ENCODE measurements at places on chromosomes 12 and 14.
A peak's percentile ranks its signal among the peaks of the same experiment; 100 is the strongest.

DNA sequence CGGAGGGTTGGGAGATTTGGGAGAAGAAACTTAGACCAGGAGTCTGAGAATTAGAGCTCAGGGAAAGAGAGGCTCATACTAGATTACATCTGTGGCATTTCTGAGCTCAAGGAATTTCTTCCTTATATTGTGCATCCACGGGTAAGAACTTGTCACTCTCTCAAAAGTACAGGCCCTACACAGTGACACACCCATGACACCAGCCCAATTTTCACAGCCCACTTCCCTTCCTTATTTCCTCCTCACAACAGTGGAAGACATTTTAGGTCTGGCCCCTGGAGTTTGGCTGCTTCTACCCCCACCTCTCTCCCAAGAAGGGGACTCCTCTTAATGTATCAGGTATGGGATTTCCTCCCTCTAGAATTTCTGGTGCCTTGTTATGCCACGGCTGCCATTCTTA is 9.2 kb upstream of the ZNF385A start:
- no peak for DNase-seq

- DNase-seq = no peak
Observed at GRCh38 chr12:82474181-82474797, 116.0 kb downstream of the METTL25 start.

GRCh38 chr14:29820785-29821184 is 106.9 kb downstream of the PRKD1 start:
- DNase-seq = no peak

- DNase-seq = no peak
Observed at GRCh38 chr14:71742485-71742884, 189.7 kb upstream of the RGS6 start.

DNA sequence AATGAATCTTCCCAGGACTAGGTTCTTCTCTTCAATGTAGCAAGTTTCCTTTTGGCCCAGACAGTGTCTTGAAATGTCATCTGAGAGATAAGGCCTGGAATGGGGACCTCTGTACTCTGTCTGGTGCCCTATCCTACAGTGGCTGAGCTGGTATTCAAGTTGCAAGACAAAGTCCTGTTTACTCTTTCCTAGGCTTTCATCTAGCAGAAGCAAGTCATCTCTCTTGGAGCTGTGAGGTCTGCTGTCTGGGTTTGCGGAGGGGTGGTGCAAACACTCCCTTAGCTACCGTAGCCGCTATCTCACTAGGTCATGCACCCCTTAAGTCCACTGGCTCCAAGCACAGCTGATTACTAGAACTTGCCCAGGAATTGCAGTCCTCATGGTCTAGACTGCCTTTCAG is 149.7 kb upstream of the SLC16A7 start:
- DNase-seq = no peak

GRCh38 chr14:100607611-100607956 is 20.4 kb upstream of the BEGAIN start:
- no peak for DNase-seq

DNA sequence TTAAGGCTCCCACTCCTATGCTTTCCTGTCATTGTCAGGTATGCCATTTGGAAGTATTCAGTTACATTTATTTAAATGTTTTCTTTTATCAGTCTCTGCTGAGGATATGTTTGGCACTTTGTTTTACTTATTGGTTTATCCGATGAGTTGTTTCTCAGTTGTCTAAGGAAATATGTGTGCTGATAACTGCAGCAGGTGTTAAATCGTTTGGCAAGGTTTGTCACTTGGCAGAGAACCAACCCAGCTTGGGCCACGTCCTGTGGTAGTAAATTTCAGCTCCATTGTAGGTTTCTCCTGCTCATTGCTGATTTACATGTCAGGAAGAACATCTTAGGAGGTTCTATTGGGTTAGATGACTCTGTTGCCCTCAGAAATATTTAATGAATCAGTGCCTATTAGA is 22.0 kb upstream of the MGST1 start:
- DNase-seq = no peak

- no peak for DNase-seq
Observed at GRCh38 chr14:70789361-70789760, 20.0 kb downstream of the MAP3K9 start.

DNA sequence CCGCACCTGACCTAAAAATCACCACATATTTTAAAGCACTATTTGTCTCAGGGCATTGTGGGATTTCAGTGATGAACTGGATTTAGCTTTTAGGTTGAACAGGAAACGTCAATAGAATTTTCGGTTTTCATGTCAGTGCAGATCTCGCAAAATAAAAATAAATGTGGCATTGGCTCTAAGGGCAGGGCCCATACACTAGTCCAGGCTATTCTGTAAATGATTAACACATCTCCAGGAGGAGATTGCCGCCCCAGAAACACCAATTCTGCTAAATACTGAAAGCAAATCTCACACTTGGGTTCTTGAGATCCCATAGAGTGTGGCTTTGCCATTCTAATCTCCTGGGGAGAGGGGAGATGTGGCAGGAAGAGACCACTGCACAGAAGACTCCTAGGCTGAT is 1494.0 kb upstream of the TMEM132C start:
- DNase-seq = no peak

GRCh38 chr14:97290977-97291376 is 493.8 kb downstream of the VRK1 start:
- DNase-seq = no peak

- no peak for DNase-seq
Observed at GRCh38 chr14:88599326-88599725, 36.5 kb downstream of the ZC3H14 start.

GRCh38 chr12:65613692-65614091 is 210.6 kb upstream of the HMGA2 start:
- DNase-seq = no peak

- no peak for DNase-seq
Observed at GRCh38 chr12:90390947-90391346, 564.0 kb downstream of the CCER1 start.

GRCh38 chr14:21749306-21749868 is 75.8 kb upstream of the OR4E1 start:
- no peak for DNase-seq

- DNase-seq = peak; percentile 43
Observed at GRCh38 chr12:65742018-65743010, 82.0 kb upstream of the HMGA2 start.

GRCh38 chr12:966724-967123 is 17.2 kb upstream of the RAD52 start:
- no peak for DNase-seq

GRCh38 chr12:27965411-27965810 is 7.1 kb downstream of the PTHLH start:
- no peak for DNase-seq

GRCh38 chr12:99122496-99122895 is 477.4 kb downstream of the APAF1 start:
- DNase-seq = no peak

DNA sequence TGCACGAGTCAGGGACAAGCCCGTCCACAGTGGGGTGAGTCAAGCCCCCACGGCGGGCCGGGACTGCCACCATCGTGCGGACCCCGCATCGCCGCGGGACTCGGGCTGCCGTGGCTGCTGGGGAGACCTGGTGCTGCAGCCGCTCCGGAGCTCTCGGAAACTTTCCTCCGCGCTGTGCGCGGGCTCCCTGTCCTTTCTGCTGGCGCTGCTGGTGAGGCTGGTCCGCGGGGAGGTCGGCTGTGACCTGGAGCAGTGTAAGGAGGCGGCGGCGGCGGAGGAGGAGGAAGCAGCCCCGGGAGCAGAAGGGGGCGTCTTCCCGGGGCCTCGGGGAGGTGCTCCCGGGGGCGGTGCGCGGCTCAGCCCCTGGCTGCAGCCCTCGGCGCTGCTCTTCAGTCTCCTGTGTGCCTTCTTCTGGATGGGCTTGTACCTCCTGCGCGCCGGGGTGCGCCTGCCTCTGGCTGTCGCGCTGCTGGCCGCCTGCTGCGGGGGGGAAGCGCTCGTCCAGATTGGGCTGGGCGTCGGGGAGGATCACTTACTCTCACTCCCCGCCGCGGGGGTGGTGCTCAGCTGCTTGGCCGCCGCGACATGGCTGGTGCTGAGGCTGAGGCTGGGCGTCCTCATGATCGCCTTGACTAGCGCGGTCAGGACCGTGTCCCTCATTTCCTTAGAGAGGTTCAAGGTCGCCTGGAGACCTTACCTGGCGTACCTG is 1.1 kb downstream of the PDE3A start:
- peak; percentile 37 for DNase-seq

GRCh38 chr14:49955024-49955423 is 62.1 kb downstream of the ARF6 start:
- DNase-seq = no peak

GRCh38 chr14:28762955-28763326 is 3.6 kb upstream of the FOXG1 start:
- no peak for DNase-seq

GRCh38 chr12:68854078-68854468 is 46.1 kb downstream of the MDM2 start:
- DNase-seq = no peak

DNA sequence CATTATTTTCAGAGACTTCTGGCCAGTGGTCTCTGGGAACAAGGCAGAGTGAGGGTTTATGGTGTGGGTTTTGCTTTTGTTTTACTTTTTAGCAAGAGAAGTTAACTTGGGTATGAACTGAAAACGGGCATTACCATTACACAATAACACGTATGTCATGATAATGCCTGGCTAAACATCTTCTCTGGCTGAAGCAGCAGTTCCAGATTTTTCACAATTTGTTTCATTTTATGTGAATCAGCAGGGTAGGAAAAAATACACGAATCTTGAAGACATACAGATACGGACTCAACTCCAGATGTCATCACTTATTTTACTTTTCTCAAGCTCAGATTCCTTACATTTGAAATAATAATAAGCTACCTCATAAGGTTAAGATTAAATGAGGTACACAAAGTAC is 2.5 kb upstream of the PCNX4 start:
- no peak for DNase-seq

GRCh38 chr12:111816065-111816615 is 25.9 kb upstream of the MAPKAPK5 start:
- no peak for DNase-seq

- DNase-seq = no peak
Observed at GRCh38 chr14:105862581-105863239, 336.3 kb downstream of the TMEM121 start.

DNA sequence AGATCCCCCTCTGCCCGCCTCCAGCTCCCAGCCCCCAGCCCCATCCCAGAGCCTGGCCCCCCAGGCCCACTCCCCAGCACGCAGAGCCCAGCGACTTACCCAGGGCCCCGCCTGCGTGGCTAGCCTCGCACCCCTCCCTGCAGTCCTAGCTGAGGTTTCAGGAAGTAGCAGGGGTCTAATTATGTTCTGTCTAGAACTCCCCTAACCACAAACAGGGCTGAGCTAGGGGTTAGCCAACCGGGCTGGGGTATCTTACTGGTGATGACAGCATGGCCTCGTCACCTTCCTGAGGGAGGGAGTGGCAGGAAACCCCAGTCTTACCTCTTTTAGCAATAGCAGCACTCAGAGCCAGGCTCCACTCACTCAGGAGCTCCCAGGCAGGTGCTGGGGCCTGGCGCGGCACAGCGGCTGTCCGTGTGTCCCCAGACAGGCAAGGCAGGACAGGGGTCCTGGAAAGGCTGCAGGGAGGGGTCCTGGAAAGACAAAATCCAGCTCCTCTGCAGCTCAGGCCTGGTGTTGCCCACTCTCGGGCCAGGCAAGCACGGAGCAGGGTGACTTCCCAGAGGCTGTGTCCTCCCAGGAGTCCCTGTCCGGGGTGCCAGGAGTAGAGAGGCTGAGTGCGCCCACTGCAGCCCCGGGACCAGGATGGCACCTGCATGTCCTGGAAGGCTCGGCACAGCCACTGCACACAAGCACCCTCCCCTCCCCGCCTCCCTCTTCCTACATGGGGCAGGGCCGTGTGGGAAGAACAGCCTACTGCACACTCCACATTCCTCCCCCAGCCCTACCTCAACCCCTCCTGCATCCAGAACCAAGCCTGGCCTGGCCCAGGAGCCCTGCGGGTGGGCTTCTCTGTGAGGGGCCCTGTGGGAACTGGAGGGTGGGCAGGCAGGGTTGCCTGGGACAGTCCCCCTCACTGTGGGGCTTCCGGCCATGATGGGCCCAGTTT is at the start of gene GPR132:
TSS of gene GPR132 (minus strand) at position 151 of the 949 bp plus-strand sequence. CDS start 10,010 bp downstream, outside the sequence.
- DNase-seq = no peak

DNA sequence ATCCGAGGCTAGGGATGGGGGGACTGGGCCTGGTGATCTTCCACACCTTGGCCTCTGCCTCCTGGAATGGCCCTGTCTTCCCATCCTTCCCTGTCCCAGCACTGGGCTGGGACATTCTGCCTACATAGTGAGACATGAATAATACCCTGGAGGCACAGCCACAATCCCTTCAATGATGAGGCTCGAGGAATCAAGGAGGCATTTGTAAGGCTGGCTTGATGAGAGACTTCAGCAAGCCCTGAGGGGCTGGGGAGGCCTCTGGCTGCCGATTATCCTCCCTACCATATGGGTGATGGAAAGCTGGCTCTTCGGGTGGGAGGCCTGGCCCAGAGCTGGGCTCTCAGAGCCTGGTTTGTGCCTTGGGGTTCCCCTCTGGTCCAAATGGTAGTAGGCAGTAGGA is 92.5 kb downstream of the CALM1 start:
- no peak for DNase-seq

DNA sequence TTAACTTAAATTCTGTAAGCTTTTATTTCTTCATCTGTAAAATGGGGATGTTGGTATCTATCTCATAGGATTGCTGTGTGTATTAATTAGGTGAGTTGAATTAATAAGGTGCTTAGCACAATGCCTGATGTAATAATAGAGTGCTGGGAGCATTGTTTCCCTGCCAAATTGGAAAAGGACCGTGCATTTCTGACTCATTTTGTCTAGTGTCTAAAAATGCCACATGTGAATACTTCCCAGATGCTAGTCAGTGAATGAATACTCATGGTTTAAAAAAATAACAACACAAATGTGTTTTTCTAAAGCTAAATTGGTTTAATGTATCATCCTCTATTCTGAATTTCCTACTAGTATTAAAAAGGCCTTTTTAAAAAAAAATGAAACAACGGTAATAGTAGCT is 45.4 kb upstream of the NEDD1 start:
- no peak for DNase-seq

DNA sequence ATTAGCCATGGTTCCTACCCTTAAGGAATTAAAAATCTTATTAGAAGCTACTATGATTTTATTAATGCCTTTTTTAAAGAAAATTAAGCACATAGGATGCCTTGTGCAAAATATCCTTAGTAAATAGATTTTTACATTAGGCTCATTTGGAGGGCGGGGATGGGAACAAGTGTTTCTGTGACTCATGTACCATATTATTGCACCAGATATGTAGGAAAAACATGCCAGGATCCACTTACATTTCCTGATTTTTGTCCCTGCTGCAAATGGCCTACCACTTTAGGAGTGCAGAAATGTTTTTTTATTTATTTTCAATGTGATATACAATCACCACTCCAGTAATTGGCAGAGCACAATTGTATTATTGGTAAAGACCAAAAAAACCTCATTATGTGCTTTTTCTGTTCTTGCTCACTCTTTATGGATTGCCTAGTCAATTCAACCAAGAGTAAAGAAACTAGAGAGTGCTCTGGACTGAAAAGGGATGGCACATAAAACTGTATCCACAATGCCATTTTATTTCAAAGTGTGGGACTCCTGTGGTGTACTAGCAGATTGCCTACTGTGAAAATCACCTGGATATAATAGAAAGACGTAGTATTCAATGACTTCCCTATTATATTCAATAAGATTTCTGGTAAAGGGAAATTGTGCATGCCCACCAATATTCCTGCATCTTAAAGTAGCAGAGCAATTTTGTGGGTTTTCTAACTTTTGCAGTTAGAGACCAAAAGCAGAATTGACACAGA is 86.9 kb downstream of the ANO6 start:
- DNase-seq = no peak

Measured in amygdala (tissue), 56 donors.